ENCODE measurements at places on chromosomes 16 and 17.

- no peak for DNase-seq
Measured at GRCh38 chr17:70558821-70559220, 389.5 kb downstream of the KCNJ2 start.

GRCh38 chr16:30066761-30067583, 1.4 kb downstream of the ALDOA start:
- DNase-seq: no peak

DNA sequence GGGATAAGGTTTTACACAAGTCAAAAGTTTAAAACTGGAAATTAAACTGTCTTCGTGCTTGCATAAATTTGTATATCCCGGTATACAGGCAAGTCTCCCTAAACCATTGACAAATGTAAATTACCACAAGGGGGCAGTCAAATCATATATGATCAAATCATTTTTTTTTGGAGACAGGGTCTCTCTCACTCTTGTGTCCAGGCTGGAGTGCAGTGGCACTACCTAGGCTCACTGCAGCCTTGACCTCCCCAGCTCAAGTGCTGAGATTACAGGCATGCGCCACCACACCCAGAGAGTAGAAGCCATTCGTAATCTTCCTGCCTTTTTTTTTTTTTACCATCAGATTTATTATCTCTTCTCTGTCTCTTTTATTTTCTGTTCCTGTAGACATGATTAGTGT, 18.5 kb downstream of the TOP2A start:
- DNase-seq: no peak

GRCh38 chr17:67095803-67096202, 51.4 kb downstream of the CACNG1 start:
- DNase-seq: no peak

GRCh38 chr17:31314782-31315100, 887 bp upstream of the EVI2B start:
- no peak for DNase-seq
